Endothelial cell (in vitro differentiated cells): ENCODE measurements at places on chromosomes 7 and 10.

DNA sequence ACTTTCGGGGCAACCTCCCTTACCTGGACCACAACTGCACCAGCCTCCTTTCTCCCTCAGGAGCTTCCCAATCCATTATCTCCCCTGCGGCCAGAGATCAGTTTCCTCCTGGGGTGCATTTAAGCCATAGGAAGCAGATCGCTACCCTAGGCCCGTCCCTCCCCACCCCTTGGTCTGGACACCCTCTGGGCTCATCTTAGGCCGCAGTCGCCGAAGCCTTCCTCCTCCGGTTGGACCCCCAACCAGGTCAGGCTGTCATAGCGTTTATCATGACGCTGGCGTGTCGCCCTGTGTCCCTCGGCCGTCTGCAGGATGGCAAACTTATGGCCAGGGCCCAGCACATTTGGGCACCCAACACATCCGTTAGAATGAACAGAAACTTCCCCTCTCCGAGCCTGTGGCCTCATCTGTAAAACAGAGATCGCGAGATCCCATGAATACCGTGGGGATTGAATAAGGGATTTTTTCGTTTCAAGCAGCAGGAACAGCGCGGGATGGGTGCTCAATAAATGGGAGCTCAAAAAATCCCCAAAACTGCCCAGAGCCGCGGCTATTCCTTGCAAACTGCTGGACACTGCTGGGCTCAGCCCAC is 669 bp upstream of the AP5Z1 start:
- DNase-seq: no peak

DNA sequence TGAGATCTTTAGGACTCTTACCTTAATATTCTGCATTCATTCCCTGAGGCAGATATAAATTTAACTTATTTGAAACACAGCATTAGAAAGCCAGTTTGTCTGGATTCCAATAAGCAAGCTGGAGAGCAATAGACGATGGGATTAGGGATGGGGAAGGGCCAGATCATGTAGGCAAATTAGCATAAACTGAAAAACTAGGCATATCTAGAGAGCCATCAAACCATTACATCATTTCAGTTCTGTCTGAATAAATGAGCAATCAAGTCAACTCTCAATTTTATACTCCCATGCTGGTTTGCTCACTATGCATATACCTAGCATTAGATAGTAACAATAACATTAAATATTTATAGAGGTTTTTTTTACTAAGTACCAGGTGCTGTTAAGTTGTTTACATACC is 583.6 kb upstream of the LRRN3 start:
- DNase-seq: no peak

DNA sequence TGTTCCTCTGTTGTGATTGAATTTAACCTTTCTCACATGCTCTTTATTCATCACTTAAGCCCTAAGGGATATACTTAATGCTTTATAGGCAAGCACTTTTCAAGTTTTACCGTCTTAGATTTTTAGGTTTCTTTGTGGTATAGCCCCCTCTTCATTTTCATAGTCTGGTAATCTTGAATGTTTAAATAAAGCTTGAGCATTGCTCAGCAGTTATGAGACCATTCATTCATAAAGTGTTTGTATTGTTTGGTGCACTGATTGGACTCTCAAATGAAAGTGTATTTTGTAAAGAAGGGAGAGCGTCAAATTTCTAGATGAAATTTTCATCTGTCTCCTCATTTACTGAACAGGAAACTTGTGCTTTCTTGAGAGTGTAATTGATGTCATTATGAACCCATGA is 25.2 kb downstream of the TASOR2 start:
- no peak for DNase-seq

- DNase-seq: no peak
Measured at GRCh38 chr7:116438267-116438666, 61.3 kb upstream of the CAV2 start.

DNA sequence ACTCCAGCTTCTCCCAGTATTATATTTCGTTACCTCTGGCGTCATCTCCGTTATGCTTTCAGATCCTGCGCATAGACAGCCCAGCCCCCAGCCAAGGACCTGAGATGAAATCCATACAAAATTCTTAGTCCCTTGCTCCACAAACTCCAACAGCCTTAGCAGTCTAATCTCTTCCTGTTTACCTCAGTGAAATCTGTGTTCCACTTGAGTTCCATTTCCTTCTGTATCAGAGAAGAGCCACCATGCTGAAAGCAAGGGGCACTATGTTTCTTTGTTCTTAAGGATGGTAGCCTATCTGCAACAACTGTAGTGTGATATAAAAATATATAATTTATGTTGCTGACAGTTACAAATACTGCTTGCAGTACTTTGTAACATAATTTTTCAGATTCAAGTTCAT is 59.8 kb downstream of the PTEN start:
- no peak for DNase-seq

- no peak for DNase-seq
Measured at GRCh38 chr10:25753776-25754175, 180.3 kb upstream of the MYO3A start.

DNA sequence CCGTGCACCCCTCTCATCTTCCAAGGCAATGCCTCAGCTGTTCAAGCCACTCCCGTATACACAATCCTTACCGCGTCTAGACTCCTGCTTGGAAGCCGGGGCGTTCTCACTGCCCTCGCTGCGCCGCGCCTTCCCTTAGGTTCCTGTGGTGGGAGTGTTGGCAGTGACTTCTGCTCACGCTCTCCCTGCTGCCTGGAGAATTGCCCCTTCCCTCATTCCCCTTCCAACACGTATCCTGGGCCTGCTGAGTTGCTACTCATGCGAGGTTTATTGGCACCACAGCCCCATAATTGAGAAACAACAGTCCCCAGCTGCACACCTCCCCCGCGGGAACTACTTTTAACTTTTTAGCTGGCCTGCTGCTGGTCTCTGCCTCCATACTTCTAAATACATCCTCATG is 31.9 kb downstream of the RBM17 start:
- no peak for DNase-seq

GRCh38 chr10:97490592-97490991 is 7.6 kb downstream of the MMS19 start:
- DNase-seq: no peak

DNA sequence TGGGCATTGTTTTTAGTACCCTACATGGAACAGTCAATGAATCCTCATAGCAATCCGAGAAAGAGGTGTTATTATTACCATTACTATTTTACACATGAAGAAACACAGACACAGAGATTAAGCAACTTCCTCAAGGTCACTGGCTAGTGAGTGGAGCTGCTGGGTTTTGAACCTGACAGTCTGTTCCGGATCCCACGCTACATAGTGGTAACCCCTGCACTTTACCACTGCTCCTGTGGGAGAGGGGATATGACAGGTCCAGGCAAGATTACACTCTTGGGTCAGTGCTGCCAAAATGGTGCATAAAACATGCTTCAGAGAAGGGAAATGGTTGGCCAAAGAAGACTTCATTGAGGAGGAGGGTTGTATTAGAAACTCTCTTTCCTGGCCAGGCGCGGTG is 185.7 kb downstream of the XPNPEP1 start:
- DNase-seq: no peak

DNA sequence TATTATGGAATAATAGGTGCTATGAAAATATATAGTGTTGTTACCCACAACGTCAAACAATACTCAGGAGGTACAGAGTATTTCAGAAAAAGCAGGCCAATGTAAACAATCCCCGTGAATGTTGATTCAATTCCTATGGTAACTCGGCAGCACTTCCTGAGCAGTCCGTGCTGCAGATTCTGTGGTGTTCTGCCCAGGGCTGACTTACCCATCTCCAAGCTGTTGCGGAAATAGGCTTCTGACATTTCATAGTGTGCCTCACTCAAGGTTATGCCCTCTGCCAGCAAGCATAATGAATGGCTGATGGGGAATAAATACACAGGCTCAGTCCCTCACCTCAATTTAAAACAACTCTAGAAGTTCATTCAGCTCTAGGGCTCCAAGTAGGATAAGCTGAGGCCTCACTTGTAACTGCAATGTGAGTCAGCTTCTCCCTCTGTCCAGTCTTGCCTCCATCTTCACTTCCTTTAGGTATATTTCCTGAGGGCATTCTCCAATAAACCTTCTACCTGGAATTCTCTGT is 177.6 kb downstream of the GNAI1 start:
- peak; percentile 42 for DNase-seq

GRCh38 chr7:2309889-2310331 is 4.3 kb downstream of the SNX8 start:
- DNase-seq: no peak

DNA sequence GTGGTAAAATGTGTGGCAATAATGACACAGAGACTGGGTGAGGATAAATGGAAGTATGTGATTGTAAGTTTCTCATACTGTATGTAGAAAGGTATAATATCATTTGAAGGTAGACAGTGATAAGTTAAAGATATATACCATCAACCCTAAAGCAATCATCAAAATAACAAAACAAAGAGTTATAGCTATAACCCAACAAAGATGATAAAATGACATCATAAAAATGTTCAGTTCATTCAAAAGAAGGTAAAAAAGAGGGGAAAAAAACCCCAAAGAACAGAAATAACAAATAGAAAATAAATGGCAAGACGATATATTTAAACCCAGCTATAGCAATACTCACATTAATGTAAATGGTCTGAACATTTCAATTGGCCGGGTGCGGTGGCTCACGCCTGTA is 17.4 kb upstream of the TCF7L2 start:
- DNase-seq: no peak

- no peak for DNase-seq
Measured at GRCh38 chr7:121323515-121324302, 5.1 kb upstream of the WNT16 start.

- DNase-seq: no peak
Measured at GRCh38 chr7:149685455-149685854, 87.9 kb downstream of the ZNF467 start.

DNA sequence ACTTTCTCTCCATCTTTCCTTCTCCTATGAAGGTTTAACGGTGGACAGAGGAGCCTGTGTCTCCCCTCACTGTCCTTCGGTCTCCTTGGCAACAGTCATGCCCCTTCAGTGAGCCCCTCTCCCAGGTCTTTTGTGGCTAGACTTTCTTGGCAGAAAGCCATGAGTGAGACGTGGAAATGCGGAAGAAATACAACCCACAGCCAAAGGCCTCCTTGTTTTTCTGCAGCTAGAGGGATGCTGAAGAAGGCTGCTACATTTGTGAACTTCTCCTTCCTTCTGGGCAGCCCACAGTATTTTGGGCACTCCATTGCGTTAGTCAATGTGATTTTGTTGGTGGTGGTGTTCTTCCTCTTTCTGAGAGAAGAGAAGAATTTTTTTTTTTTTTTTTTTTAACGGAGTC is 333.7 kb upstream of the PODXL start:
- no peak for DNase-seq

DNA sequence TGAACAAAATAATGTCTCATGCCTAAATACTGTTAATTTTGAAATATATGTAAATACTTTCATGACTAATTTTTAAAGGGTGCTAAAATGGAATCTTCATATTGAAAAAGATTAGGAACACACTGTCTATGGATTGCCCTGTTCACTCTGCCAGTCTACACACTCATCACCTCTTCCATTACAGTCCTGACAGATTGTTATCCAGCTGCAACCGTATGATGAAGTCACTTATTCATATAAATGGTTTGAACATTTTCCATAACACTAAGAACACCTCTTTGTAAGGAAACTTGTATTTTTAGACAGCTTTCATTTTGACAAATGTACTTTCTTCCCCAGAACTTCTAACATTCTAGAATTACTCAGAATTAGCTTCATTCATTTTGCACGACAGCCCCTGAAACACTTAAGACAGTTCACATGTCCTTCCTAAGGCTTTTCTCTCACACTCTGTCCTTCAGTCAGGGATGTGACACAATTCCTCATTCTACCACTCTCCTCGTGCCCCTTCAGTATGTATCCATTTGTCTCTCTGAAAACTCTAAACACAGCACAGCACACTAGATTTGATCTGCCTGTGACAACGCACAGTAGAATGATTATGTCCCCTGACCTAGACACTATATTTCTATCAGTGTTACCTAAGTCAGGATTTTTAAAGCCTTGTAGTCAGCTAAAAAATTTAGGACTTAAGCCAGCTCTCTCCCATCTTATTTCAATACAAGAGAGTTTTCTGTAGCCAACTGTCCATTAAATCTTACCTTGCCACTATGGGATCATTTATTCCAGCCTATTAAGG is 71.9 kb downstream of the ORC5 start:
- no peak for DNase-seq
